ENCODE measurements at places on chromosomes 4 and X.

DNA sequence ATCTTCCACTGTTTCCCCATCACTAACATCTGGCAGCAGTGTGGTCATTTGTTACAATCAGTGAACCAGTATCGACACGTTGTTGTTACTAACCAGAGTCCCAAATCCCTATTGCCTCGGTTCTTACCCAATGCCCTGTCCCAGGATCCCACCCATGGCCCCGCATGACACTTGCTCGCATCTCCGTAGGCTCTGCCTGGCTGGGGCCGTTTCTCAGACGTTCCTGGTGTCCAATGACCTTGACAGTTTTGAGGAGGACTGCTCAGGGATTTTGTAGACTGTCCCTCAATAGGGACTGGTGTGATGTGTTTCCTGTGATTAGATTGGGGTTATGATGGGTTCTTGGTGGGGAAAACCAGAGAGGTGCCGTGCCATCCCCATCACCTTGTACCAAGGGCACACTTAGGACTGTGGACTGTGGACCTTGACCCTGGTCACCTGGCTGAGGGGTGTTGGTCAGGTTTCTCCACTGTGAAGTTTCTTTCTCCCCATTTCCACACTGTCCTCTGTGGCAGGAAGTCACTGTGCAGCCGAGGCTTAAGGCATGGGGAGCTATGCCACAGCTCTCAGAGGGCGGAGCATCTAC is 108.4 kb downstream of the ADRA2C start:
- DNase-seq: no peak

GRCh38 chr4:1410491-1411325 is 4.5 kb upstream of the NKX1-1 start:
- DNase-seq: no peak

DNA sequence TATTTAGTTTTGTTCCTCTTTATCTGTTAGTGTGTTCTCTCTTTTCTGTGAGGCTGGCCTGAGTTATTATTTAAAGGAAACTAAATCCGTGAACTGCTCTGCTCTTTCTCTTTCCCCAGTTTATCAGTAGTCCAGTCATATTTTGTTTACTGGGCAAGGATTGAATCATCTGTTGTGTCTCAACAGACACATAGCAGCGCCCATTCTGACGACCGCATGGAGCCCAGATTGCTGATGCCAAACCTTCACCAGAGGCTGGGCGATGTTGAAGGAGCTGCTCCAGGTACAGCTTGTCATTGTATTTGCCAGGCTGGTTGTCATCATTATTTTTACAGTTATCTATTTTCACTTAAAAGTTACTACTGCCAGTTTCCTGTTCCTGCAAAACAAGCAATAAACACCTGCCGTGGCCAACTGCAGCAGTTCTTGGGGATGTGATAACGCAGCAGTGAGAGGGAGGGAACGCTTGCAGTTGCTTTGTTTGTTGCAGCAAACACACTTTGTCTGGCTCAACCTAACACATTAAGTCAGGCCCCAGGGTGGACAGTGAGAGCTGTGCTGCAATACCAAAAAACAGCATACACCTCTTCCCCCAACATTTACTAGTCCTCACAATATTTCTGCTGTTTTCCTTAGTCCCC is 10.1 kb downstream of the REELD1 start:
- DNase-seq: no peak

- DNase-seq: no peak
Measured at GRCh38 chrX:72030431-72030830, 101.3 kb downstream of the RTL5 start.

- DNase-seq: no peak
Measured at GRCh38 chr4:134390319-134390718, 188.7 kb upstream of the PABPC4L start.

GRCh38 chrX:120238933-120239332 is 11.7 kb upstream of the ZBTB33 start:
- no peak for DNase-seq

DNA sequence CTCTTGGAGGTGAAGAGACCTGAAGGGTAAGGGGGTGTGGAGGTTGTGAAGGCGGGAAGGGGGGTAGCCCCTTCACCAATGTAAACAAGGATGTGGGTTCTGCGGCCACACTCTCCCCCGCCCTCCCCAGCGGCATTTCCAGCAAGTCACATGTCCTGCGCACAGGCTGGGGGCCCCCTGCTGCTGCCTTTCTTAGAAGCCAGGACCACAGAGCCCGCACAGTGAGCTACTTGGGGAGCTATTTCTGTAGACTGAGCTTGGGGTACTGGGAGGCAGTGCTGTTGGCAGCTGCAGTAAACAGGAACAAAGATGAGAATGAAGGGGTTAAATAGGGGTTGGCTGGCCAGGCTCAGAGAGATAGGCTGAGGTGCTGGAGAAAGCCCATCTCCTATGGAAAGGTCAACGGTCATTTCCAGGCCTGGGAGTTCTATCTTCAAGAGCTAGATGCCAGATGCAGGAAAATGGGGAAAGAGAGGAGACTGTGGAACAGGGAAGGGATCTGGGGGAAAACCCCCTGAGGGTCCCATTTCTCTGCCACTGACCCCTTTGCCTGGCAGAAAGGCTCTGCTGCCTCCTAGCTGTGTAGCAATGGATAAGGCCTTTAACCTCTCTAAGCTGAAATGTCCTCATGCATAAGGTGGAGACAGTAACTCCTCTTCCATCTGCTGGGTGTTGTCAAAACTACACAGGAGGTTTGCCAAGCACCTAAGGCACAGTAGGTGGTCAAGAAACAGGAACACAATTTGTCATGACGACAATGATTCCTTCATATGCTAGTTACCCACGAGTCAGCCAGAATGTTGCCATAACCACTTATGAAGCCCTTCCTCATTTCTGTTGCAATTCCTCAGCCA is 18.5 kb upstream of the PIM2 start:
- DNase-seq: peak; percentile 30

GRCh38 chr4:154433543-154433942 is 58.1 kb downstream of the DCHS2 start:
- no peak for DNase-seq

DNA sequence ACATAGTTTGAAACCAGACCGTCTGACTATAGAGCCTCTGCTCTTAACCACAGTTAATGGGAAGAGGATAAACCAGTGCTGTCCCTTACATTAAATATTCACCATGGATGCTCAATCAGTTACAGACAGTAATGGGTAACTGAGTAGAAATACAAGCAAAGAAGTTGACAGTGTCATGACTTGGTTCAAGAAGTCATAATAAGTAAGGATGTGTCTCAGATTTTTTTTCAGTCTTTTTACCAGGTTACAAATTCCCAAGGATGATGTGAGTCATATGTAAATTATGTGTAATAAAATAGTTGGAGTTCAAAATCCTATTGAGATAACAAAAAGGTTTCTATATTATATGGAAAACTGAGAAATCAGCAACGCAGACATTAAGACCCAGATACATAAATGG is 31.1 kb downstream of the ZCCHC4 start:
- no peak for DNase-seq

DNA sequence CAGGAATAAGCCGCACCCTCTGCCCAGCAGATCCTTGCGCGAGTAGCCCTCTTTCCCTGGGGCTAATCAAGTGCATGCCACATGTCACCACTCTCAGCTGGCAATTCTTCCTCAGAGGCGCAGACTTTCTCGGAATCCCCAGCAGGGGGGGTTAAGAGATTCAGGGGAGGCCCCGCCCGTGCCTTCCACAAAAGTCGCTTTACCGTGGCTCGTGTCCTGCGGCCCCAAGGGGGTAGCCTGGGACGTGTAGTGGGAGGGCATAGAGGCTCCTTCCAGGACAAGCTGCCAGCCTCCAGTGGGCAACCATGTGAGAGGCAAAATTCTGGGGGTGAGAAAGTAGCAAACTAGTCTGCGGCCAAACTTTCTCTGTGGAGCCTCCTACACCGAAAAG is 652 bp downstream of the SRPX start:
- DNase-seq: no peak

- no peak for DNase-seq
Measured at GRCh38 chrX:128365492-128365891, 313.3 kb upstream of the ACTRT1 start.

- DNase-seq: no peak
Measured at GRCh38 chr4:115515366-115515765, 401.9 kb upstream of the NDST4 start.

- DNase-seq: no peak
Measured at GRCh38 chr4:153137159-153137558, 67.1 kb upstream of the TRIM2 start.

DNA sequence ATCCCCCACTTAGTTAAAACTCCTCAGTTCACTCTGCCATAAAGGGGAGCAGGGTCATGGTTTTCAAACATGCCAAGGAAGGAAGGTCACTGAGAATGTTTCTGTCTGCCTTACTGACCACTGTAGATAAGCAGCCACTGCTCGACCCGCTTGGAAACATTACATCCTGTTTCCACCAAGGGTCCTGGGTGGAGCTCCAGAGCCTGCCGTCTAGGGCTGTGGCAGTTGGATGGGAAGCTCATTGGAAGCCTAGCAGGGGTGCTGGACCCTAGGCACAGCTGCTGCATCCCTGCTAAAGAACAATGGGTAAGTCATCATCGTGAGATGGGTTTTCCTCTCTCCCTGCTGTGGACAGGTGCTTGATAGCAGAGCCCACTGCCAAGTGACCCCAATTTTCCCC is 76.0 kb upstream of the SRD5A3 start:
- DNase-seq: no peak

DNA sequence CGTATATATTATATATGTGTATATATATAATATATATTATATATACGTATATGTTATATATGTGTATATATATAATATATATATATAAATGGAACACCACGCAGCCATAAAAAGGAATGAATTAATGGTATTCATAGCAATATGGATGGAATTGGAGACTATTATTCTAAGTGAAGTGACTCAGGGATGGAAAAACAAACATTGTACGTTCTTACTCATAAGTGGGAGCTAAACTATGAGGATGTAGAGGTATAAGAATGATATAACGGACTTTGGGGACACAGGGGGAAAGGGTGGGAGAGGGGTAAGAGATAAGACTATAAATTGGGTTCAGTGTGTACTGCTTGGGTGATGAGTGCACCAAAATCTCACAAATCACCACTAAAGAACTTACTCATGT is 1388.9 kb downstream of the C4orf33 start:
- no peak for DNase-seq

DNA sequence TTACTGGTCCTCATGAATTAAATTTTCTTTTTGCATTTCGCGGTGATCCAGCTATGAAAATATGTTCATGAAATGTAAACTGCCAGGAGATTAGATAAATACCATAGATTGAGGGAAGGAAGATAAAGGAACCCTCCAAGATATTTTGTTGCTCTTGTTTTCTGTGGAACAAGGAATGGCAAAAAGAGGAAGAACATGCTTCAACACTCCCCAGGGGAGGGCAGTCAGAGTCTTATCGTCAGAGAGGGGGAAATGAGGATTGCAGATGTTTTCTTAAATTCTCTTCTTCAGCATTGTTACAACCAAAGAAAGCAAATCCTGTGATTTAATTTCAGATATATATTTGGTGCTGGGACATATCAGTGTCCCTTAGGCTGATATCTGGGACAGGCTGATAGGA is 9.5 kb upstream of the SFRP2 start:
- no peak for DNase-seq

GRCh38 chr4:124423160-124423559 is 289.4 kb downstream of the ANKRD50 start:
- no peak for DNase-seq

- no peak for DNase-seq
Measured at GRCh38 chr4:41141900-41142299, 72.4 kb downstream of the APBB2 start.

- no peak for DNase-seq
Measured at GRCh38 chr4:161419822-161420221, 744.0 kb downstream of the FSTL5 start.

GRCh38 chr4:1748465-1748995 is 27.2 kb downstream of the TACC3 start:
- peak; percentile 72 for DNase-seq

DNA sequence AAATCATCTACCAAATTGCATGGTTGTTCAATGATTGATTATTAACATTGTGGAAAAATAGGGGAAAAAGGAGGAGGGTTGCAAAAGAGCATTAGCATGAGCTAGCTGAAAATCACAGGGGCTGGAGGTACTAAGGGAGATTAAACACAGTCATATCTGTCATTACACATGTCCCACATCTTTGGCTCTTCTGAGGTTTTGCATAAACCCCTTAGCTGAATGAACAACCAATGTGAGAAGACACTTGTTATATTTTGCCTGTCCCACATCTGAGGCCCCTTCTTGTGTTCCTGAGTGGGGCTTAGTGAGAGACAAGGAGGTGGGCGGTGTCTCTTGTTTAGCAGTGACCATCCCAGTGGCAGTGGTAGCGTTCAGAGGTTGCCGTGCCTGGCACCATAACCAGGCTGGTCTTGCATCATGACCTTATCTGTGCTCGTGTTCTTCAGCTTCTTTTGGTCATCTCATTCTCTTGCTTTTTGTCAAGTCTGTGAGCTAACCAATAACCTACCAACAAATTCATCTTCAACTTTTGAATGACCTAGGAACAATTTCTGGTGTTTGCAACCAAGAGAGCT is 95.6 kb downstream of the MID1IP1 start:
- no peak for DNase-seq

- DNase-seq: no peak
Measured at GRCh38 chrX:124393659-124394058, 47.3 kb downstream of the SH2D1A start.

- no peak for DNase-seq
Measured at GRCh38 chr4:70236125-70236524, 6.3 kb upstream of the CSN3 start.

GRCh38 chrX:29662759-29663503 is 552.4 kb upstream of the MAGEB2 start:
- DNase-seq: no peak

DNA sequence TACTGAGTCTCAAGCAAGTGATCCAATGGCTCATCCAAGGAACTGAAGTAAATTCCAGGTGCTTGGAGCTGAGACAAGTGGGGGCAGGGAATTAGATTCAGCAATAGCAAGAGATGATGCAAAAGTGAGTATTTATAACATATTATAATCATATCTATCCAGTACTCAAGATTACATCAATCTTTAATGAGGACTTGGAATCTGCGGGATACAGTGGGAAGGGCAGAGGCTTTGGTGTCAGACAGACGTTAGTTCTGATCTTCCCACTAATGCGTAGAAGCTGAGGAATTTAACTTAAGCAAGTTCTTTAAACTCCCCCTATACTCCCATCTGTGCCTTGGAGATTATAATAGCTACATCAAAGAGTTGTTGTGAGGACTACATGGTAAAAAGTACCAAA is 143.4 kb upstream of the NWD2 start:
- no peak for DNase-seq
